ENCODE measurements at places on chromosomes 3 and 15.
A peak's percentile ranks its signal among the peaks of the same experiment; 100 is the strongest.

DNA sequence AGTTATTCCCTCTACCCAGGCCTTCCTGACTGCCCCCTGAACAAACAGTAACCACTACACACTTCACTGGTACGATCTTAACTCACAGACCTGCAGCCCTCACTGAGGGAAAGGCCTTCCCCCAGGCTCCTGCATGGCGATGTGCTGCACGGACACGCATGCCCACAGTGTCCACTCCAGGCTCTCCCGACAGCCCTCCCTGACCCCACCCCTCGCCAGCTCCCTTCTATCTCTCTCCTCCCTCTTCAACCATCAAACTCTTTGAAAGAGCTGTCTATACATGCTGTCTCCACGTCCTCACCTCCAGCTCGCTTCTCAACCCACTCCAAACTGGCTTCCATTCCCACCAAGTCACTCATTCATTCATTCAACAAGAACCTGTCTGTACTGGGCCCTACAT lies 3.9 kb downstream of the SCN5A start:
- DNase-seq: peak; percentile 15

DNA sequence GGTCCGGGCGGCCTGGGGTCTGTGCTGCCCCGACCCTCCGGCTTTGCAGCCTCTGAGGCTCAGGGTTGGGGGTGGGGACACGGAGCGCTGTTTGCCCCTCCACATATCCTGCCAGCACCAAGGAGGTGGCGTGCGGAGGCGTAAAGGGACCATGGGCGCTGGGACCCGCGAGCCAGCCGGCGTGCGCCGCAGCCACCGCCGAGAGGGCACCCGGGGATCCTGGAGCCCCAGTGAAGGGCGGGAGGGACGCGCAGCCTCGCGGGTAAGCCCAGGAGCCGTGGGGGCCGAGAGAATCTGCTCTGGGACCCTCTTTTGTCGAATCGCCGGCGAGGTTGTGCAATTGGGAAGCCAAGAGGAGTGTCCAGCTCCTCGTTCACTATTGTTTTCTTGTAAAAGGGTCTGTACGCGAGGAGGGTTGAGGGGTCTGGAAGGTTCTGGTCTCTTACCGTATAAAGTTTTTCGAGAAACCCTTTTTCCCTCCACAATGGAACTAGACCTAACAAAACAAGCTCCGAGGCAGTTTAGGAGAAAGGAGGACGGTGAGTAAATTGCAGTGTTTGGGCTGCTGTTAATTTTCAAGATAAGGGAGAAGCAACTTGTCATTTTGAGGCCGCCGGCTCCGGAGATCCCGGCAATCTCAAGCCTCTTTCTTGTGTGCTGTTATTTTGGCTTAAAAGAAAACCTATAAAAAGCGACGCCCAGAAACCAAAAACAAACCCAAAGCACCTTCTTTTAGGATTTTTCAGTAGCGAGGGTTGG lies 29.9 kb upstream of the ST3GAL6 start:
- DNase-seq: peak; percentile 43

GRCh38 chr3:150349314-150350097 lies 58.6 kb upstream of the TSC22D2 start:
- no peak for DNase-seq

GRCh38 chr3:41163421-41163820 lies 35.9 kb upstream of the CTNNB1 start:
- DNase-seq: no peak

- DNase-seq: no peak
These were observed 660.0 kb upstream of the CCDC54 start for GRCh38 chr3:106717178-106717780.

DNA sequence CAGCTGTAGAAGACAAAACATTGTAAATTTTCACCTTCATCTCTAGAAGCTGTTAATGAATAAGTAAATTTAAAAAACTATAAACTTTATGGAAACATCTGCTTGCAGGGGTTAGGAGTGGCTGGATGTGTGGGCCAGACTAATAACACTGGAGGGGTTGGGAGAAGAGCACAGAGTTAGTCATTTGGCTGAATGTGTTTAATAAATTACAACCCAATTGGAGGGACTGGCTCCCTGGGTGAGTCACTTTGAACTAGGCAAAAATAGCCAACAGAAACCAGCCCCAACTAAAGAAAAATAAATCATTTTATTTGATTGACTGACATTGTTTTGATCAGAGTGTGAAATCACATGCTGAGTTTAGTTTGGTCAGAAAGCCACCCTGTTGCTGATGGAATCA lies 21.8 kb downstream of the DGKG start:
- no peak for DNase-seq

DNA sequence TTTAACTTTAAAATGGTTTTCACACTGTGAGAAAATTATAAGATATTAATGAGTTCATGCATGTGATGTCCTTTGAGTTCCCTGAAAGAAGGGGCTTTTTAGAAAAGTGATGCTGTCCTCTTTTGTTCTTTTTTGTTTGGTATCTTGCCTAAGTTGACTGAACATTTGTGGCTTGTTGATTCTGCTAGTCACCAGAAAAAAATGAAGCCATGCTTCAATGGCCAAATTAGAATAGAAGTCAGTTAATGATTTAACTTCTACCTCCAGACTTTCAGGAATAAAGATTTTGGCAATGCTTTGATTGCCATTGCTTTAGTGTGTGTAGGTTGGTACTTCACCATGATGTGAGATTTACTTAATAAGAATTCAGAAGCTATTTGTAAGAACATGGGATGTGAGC lies 260.6 kb upstream of the NECTIN3 start:
- no peak for DNase-seq

GRCh38 chr3:66099541-66100065 lies 60.9 kb upstream of the MAGI1 start:
- no peak for DNase-seq

- no peak for DNase-seq
These were observed 626.1 kb downstream of the SQOR start for GRCh38 chr15:46260937-46261336.

GRCh38 chr3:99713440-99713839 lies 75.0 kb downstream of the COL8A1 start:
- no peak for DNase-seq

- DNase-seq: no peak
These were observed 1.0 kb downstream of the SNX1 start for GRCh38 chr15:64096668-64097384.

DNA sequence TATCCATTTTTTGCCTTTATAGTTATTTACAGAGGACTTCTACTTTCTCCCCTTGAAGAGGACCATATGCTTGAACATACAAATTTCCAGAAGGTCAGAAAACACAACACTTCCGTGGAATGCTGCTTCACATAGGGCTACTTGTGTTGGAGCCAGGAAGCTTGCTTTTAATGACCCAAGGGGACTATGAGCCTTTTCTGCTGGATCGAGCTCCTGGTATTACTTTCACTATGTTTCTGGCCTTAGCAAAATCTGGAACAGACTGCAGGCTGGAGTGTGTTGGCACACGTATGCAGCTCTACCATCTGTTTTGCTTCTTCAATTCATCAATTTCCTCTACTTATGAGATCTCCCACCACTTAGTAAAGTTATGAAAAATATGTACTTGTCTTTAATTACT lies 69.3 kb upstream of the CBLB start:
- no peak for DNase-seq

DNA sequence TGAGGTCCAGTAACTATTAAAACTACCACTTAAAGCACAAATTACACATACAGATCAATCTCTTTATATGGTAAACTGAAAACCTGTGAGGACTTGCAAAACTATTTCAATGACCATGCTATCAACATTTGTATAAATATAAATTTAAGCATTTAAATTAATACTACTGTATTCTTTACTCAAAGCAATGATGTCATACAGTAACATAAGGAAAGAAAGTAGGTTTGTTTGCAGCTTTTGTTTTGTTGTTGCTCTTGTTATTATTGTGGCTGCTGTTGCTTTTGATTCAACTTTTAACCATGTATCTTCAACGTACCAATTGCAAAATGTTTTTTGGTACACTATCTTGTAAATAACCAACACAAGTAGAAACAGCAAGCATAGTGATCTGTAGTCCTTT lies 22.0 kb downstream of the CBLB start:
- DNase-seq: no peak

DNA sequence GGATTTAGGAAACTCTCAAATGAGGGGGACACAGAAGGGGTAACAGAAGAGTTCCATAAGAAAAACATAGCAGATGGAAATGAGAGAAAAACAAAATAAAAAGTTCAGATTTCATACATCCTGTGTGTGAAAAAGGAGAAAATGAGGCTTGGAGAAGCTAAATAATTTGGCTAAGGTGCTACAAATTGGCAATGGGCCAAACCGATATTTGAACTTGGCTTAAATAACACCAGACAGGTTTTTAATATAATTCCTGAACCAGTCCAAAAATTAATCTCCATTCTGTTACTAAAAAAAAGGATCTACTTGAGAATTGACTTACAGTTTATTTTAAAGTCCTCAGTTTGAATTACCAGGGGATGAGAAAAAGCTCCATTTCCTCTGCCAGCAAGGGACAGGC lies 342.9 kb upstream of the DPH6 start:
- no peak for DNase-seq

- DNase-seq: no peak
These were observed 204.4 kb upstream of the C2CD4B start for GRCh38 chr15:62369454-62369853.

DNA sequence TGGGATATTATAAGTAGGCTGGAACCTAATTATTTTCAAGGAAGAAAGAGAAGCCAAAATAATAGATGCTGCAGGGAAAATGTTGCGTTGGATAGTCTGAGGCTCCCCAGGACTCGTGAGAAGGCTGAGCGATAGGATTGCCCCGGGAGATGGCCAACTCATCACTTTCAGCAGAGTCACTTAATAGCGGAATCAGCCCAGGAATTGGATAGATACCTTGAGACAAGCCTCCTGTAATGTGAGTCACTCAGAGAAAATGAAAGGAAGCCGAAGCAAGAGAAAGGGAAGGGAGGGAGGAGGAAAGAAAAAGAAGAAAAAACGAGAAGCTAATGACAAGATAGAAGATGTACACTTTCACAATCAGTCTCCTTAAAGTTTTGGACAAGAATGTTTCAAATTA lies 94.3 kb downstream of the SQOR start:
- no peak for DNase-seq

DNA sequence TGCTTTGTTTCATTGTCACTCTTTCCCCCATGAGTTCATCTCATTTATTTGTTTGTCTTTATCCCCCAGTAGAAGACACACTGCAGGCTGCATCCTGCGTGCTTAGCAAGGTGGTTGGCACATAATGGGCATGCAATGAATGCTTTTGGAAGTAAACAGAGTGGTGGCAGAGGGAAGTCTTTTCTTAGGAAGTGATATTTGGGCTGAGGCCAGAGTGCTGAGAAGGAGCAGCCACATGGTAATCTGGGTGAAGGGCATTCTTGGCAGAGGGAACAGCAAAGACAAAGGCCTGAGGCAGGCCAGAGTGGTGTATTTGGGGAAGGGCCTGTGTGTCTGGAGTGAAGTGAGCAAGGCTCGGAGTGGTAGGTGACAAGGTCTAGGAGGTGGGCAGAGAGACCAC lies 17.7 kb upstream of the ADAMTS7 start:
- DNase-seq: no peak

DNA sequence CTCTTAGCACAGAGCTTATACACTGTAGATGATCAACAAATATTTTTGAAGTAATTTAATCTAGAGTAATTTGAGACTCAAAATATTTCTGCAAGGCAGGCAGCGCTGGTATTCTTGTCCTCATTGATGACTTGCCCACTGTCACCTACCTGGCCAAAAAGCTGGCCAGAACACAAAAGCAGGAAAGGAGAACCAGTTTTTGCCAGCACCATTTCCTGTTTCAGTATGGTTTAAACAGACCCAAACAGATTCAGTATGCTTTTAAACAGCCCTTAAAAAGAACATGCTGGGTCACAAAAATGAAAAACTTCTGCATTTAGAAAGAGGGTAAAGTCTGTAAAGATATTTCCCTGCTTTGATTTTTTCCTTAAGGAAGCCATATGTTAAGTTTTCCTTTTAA lies 42.3 kb upstream of the ZNF280D start:
- DNase-seq: no peak

DNA sequence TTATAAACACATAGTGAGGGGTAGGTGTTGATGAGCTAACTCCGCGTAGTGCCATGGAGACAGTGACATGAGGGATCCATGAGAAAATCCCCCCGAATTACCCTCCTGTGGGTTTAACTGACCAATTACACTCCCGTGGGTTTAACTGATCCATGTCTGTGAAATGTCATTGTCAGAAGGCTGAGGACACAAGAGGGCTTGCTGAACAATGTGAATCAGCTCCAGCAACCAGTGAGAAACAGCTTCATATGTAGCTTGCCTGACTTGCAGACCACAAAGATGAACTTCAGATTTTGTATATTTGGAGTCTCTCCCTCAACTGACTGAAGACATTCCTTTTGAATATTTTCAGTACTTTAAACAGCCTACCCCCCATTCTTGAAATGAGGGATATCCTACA lies 144.9 kb downstream of the FBN1 start:
- no peak for DNase-seq

DNA sequence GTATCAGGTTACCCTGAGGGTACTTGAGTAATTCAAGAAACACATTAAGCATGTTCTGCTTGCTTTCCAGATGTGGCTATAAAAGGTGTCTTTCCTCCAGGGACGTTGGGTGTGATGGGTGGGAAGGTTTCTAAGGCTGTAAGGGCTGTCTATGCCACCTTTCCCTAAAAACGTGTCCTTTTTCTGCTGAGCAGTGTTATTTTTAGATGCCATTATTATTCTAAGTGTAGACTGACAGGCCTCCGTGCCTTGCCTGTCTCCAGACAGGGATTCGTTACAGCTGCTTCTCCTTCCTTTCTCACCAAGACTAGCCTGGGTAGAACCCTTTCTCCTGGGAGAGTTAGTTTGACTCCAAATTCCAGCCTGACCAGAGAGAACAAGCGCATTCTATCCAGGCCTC lies 26.8 kb upstream of the RHO start:
- no peak for DNase-seq

- no peak for DNase-seq
These were observed 23.2 kb downstream of the SFMBT1 start for GRCh38 chr3:53022647-53023046.

- DNase-seq: no peak
These were observed 17.0 kb upstream of the NEO1 start for GRCh38 chr15:73035221-73035620.

DNA sequence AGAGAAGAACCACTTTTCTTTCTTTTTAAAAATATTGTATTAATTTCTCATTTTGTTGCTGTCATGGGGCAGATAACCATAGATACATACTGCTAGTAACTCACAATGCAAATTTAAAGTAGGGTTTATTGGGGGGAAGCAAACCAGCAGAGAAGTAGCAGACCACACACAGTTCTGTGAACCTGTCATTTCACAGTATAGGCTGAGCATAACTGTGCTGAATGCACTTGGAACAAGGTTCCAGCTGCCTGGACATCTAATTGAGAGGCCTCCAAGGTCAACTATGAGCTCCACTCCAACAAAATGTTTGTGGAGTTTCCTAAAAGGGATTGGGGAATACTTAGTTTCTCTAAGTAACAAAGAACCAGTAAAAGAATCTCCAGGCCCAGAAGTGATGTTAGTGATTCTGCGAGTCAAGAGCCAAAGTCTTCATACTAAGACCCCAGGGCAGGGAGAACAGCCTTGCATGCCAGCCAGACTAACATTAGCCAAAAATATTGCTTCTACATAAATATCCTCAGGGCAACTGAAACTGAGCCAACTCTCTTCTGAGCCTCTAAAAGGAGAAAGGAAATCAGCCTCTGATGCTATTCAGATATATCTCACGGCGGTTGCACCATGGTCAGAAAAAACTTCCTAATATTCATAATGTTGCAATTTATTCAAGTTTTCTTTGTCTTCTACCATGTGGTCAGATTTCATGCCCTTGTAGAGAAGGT lies 856.4 kb upstream of the ALCAM start:
- DNase-seq: no peak

Measured in activated CD8-positive, alpha-beta memory T cell treated with anti-CD3 and anti-CD28 coated beads, Interleukin-2, amount 10 ng/mL, durations not matched to agents 7 days and 5 days (primary cell).